ENCODE measurements at places on chromosomes 6 and 20.

- DNase-seq = no peak
These were observed 371.2 kb downstream of the PREX1 start for GRCh38 chr20:48456366-48457192.

GRCh38 chr6:31464252-31465184 is 33.4 kb upstream of the MICB start:
- no peak for DNase-seq

GRCh38 chr6:159981403-159982245 is 12.7 kb downstream of the IGF2R start:
- no peak for DNase-seq

GRCh38 chr6:112640891-112641290 is 293.8 kb downstream of the RFPL4B start:
- no peak for DNase-seq

GRCh38 chr6:121767211-121767610 is 331.8 kb downstream of the GJA1 start:
- DNase-seq = no peak

DNA sequence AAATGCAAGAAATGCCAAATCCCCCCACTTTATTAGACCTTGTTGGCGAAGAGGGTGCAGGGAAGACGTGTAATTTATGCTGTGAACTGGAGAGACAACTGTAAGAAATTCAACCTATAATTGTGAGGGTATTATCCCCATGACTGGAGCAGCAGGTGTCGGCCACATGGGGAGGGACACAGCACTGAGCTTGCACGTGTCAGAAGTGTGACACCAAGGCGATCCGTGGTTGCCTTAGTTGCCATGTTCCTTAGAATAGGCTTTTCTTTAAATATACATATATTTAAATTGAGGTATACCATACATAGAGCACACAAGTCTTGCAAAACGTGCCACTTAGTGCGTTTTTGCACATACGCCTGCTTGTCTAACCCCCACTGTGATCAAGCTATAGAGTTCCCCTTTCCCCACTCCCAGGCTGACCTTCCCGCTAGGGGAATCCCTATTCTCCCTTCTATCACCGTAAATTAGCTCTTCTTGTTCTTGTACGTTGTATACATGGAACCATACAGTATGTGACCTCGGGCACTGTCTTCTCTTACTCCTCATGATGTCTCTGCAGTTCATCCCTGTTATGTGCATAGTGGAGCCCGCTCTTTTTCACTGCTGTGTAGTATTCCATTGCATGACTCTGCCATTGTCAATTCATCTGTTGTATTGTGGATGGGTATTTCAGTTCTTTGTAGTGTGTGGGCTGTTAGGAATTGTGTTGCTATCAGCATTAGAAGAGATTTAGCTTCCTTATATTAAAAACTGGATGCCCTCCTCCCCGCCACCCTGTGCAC is 81.6 kb upstream of the PMEPA1 start:
- DNase-seq = no peak

DNA sequence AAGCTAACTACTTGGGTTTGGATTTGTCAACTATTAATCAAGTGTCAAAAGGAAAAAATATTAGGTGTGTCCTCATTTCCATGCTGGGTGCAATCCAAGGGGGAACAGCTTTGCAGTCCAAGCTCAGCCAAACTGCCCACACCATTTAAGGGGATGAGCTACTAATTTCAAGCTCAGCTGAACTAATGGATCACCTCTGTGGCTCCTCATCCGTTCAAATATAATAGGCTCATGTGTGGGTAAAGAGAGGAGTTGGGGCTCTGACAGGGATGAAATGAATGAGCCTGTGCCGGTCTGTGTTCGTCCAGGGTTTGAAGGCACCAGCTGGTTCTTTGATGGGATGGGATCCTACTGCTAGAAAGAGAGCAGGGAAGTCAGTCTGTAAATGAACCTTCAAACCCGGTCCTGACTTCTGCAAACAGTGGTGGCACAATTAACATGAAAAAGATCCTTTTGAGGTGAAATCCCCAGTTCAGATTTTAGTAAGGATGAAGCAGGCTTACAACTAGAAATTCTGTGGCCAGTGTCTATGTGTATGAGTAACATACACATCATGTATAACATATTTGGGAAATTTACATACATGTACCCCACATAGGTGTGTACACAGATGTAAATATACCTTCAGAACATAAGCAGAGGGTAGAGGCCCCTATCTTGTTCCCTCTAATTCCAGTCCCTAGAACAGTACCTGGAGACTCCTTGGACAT is 41.9 kb downstream of the TTI1 start:
- DNase-seq = no peak

DNA sequence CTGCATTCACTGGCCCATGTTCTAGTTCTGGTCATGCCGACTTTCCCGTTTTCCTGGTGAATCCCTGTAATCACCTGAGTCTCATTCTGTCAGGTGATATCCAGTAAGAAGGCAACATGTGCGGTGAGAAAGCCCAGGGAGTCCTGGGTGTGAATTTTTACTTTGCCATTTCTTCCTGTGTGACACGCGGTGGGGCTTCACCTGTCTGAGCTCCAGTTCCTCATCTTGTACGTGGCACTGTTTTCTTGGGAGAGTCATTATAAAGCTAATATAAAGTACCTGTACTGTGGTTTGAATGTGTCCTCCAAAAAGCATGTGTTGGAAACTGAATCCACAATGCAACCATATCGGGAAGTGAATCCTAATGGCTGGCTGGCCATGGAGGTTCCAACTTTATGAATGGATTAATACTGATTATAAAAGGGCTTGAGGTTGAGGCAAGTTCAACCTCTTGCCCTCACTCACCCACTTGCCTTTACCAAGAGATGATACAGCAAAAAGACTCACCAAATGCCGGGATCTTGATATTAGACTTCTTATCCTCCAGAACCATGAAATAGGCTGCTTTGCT is 5.1 kb downstream of the HLA-E start:
- DNase-seq = peak; percentile 39

GRCh38 chr6:163183806-163184205 is 230.7 kb upstream of the QKI start:
- DNase-seq = no peak

GRCh38 chr6:128241216-128241615 is 279.2 kb downstream of the PTPRK start:
- DNase-seq = no peak

- DNase-seq = peak; percentile 52
These were observed 82.7 kb upstream of the DUSP22 start for GRCh38 chr6:209432-210103.

GRCh38 chr6:138970856-138971425 is 17.1 kb downstream of the REPS1 start:
- DNase-seq = no peak

DNA sequence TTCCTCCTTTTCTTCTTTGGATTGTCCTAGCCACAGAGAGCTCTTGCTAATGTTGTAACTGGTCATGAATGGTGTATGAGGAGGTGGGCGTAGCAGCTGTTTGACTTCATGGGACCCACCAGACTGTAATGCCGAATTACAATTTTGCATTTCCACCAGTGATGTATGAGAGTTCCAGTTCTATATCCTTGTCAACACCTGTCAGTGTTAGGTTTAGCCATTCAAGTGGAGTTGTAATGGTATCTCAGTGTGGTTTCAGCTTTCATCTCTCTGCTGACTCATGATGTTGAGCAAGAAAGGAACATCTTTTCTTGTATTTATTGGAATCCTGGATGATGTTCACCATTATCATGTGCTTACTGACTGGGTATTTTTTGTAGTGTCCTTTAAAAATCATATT is 5.1 kb downstream of the IGF2R start:
- DNase-seq = no peak

GRCh38 chr6:63525186-63525878 is 46.9 kb upstream of the LOC128125822 start:
- no peak for DNase-seq

DNA sequence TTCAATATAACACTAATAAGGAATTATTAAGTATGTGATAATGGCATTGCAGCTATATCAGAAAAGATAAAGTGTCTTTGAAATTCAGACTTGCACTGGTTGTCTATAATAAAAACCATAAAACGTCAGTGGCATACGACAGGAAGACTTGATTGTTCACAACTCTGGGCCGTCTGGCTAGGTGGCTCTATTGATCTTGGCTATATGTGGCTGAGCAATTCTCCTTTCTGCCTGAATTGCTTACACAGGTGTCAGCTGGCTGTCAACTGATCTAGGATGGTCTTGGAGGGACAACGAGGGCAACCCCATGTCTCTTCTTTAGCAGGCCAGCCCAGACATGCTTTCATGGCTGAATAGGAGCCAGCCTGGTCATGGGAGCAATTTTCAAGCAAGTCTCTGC is 359.1 kb downstream of the QKI start:
- no peak for DNase-seq

GRCh38 chr20:44273231-44274215 is 26.4 kb downstream of the GDAP1L1 start:
- no peak for DNase-seq

DNA sequence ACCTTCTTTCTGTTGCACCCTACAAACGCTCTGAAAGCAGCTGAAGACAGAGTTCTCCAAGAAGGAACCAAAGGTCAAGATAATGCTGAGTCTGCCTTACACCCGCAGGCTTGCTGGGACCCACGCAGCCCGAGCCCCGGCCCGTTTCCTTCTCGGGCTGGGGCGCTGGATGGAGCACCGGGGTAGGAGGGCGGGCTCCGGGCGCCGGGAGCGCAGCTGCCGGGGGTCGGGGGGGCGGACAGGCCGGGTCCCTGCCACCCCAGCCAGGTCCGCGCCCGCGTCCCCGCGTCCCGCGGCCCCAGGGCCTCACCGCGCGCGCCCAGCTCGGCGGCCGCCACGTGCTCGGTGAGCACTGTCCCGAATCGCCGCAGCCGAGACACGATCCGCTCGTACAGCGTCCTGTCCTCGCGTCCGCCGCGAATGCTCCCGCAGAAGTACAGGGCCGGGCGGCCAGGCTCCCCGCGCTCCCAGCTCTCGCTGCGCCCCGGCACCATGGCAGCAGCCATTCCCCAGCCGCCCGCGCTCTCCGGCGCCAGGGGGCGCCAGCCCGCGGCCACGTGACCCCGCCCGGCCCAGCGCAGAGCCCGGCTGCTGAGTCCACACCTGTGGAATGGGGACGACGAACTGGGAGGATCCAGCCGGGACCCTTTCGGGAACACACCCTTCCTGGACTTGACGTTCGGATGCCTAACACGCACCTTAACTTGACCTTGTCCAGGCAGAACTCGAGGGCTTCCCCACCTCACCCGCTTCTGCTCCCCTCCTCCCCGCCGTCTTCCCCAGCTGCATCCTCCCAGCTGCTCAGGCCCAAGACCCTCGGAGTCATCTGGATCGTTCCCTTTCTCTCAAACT is at the start of gene DNPH1:
Gene DNPH1, minus strand, starts transcription at position 531 of the 852 bp plus-strand sequence. Its CDS starts 25 bp downstream, at position 506.
- peak; percentile 78 for DNase-seq

DNA sequence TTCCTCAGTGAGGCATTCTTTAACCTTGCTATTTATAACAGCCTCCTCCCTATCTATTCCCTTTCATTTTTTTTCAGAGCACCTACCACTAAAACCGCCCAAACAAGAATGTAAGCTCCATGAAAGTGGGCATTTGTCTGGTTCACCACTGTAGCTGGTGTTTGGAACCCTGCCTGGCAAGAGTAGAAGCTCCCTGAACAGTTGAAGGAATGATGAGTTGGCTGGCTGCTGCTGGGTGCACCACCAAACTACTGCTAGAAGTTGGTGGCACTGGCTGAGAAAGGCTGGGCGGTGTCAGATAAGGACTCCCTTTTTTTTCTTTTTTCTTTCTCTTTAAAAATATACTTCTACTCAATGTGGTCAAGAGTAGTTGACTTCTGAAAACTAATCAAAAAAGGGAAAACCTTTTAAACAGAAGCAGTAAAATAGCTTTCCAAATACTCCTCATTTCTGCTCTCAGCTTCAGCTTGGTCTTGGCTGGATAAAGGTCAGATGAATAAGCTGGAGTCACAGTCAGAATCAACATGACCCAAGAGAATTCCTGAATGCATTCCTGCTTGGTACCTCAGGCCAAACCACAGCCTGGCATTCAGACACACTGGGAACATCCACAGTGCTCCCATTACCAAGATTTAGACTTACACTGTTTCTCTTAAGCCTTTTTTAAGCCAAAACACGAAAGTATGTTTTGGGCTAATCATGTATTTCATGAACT is 38.0 kb downstream of the RTN4IP1 start:
- no peak for DNase-seq

GRCh38 chr6:138099832-138100231 is 7.4 kb downstream of the PERP start:
- no peak for DNase-seq

DNA sequence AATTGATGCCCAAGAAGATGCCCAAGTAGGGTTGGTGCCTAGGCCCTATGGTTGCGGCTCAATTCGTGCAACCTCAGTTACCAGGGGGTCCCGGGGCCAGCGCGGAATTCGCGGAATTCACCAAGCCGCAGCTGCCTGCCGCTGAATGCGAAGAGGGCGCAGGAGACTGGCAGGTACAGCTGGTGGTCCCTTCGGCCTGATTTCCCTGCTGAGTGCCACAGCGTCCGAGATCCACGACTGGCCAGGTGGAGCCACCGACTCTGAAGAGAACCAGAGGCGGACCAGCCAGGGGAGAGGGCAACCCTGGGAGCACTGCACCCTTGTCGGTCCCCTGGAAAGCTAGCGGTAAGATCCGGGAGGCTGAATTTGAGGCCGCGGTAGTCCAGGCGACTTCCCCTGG is 6.8 kb upstream of the TFAP2D start:
- no peak for DNase-seq

DNA sequence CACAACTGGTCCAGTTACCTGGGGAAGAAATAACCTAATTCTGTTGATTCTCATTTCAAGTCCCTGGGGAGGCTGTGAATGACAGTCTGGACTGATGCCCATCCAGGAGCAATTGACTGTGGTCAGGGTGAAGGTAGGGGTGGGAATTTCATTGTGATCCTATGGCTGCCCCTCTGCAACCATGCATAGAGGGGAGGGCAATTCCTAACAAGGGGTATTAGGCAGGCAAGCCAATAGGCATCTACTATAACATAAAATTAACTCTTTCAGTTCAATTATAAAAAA is 44.0 kb upstream of the TRAM2 start:
- DNase-seq = no peak

DNA sequence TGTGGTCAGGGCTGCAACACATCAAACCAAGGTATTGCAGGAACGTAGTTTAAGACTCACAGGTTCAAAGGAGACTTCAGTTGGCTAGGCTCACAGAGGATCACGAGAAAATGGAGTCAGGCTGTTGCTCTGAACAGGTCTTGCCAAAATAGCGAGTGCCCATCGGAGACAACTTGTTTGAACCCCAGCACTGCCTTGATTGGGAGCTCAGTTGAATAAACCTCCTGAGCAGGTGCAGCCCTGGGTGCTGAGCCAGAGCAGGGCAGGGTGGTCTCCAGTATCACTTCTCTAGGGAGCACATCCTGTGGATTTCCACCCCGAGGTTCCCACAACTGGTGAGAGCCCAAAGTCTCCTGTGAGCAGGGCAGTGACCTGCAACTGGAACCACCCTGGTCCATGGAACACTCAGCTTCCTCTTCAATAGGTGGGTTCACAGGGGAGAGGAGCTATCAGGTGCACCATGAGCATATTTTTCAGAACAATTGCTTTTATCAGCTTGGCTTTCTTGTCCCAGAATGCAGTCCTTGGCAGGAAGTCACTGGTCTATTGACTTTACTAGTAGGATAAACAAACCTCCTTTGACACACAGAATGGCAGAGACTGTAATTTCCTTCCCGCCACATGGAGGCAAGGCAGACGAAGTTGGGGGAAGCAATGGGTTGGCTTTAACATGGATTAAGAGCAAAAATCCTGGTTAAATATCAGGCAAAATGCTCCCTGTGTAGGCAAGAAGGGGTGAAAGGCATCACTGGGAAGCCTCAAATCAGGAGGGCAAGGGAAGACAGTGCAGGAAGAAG is 267.7 kb upstream of the FOXQ1 start:
- no peak for DNase-seq

GRCh38 chr6:43054206-43054943 is 724 bp upstream of the CUL7 start:
- no peak for DNase-seq

- no peak for DNase-seq
These were observed 93.1 kb upstream of the SOX4 start for GRCh38 chr6:21500314-21501020.
